ENCODE measurements at places on chromosomes 7 and 10.

GRCh38 chr7:117065571-117066150 is 112.4 kb downstream of the ST7 start:
- DNase-seq: no peak

DNA sequence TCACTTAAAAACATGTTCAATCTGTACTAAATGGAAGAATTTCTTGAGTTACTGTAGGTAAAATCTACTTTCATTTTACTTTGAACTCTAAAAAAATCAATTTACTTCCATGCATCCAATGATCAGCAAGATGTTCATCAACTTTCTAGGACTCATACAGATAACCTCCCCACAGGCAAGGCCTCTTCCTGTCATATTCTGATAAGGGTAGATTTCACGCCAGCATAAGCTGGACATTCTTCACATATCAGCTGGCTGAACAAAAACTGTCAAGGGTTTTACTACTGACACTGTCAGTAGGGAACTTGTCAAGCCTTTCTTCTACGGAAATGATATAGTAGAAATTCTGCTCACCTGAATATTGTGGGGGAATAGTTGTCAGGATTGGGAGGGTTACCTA is 244.9 kb downstream of the THSD7A start:
- DNase-seq: no peak

GRCh38 chr10:103763374-103764202 is 91.8 kb downstream of the SH3PXD2A start:
- no peak for DNase-seq

- no peak for DNase-seq
Observed at GRCh38 chr10:7750222-7750621, 37.6 kb downstream of the KIN start.

- no peak for DNase-seq
Observed at GRCh38 chr7:143960813-143961610, 6.4 kb downstream of the OR2F1 start.

DNA sequence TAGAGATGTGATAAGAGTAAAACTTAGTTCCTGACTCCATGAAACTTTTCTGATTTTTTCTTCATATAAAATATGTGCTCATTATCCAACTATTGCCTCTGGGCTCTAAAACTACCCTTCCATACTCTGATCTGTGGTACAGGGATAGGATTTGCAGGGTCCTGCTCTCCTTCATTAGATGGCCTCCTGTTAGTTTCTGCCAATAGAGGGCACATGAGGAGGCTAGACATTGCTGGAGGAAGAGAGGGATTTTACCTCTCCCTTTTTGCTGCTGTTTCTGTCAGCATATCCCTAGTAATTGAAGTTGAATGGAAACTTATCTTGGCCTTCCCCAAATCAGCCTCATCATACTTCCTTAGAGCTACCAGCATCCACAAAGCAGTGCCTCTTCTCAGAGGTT is 269.4 kb downstream of the NXPH1 start:
- no peak for DNase-seq

DNA sequence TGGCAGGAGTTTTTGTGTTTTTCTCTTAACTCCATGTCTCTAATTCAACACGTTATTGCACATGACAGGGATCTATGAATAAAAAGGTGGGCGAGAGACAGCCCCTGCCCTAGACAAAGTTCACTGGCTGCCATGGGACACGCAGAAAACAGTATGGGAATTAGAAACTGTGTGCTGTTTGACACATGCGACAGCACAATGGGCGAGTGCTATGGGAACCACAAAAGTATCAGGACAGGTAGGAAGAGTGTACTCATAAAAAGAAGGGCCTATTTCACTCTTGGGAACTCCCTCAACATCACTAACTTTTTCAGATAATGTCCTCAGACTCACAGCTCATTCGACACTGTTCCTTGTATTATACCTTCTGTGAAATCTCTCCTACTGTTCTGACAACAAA is 45.7 kb downstream of the MINDY3 start:
- no peak for DNase-seq

- no peak for DNase-seq
Observed at GRCh38 chr7:131967216-131967730, 410.8 kb upstream of the PODXL start.

- DNase-seq: no peak
Observed at GRCh38 chr10:3528823-3529403, 256.1 kb downstream of the KLF6 start.

DNA sequence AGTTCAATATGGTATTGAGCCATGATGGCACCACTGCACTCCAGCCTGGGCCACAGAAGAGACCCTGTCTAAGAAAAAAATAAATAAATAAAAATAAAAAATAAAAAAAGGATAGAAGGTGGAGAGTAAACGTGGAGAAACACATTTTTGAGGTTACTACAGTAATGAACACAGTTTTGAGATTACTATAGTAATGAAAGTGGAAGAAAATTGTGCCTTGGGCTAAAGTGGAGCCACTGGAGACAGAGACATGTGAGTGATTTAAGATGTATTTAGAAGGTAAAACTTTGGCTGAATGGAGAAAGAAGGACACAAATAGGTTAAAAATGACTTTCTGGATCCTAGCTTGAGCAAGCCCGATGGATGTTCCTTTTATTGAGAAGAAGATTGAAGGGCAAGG is 76.8 kb downstream of the HGF start:
- DNase-seq: no peak

GRCh38 chr7:132869166-132869861 is 212.6 kb downstream of the CHCHD3 start:
- DNase-seq: no peak

- no peak for DNase-seq
Observed at GRCh38 chr7:21923658-21924057, 22.0 kb downstream of the CDCA7L start.

GRCh38 chr7:68823996-68824780 is 774.1 kb upstream of the AUTS2 start:
- no peak for DNase-seq

- DNase-seq: no peak
Observed at GRCh38 chr7:84108119-84108518, 86.5 kb downstream of the SEMA3A start.

DNA sequence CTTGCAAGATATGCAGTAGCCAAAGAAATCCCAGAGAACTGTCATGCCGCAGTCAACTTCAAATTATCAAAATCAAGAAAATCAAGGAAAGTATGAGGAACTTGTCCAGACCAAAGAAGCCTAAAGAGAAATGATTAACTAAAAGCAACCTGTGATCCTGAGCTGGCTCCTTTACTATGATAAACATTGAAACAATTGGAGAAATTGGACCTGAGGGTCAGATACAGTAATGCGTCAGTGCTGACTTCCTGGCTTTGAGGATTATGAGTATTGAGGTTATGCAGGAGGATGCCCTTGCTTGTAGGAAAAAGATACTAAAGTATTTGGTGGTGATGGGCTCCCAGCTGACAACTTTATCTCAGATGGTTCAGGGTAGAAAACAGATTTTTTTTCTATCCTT is 324.7 kb upstream of the AKR1E2 start:
- no peak for DNase-seq

- no peak for DNase-seq
Observed at GRCh38 chr7:135159359-135160085, 11.0 kb downstream of the CYREN start.

DNA sequence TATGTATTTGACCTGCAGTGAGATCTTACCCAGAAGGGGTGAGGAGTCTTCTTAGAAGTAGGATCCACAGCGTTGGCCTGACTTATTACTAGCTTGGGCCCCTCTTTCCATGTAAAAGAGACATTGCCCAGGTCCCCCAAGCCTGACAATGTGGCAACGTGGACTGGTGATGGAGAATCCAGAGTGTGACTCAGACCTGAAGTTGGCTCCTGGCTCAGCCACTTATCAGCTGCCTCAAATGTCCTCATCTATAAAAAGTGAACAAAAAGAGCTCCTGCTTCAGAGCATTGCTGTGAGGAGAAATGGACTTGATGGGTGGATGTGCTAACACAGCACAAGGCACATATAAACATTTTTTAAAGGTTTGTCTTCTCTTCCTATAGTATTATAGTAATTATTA is 35.4 kb upstream of the TECTB start:
- no peak for DNase-seq

DNA sequence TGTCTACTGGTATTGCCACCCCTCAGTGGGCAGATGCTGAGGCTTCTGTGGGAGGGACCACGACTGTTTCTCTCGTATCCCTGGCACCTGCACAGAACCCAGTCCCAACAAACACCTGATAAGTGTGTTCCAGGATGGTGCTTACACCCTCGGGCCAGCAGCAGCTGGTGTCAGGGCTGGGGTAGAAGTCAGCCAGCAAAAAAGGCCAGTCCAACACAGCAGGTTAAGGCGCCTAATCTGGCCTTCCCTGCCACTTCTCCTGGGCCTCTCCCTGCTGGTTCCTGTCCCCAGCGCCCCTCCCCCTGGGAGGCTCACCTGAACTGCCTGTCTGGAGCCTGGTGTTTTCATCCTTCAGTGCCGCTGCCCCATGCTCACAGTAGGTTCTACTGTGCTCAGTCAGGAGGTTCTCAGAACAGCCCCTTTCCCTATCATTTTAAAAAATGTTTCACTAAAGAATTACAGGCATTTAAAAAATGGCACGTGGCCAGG is 20.0 kb downstream of the PODXL start:
- no peak for DNase-seq

- DNase-seq: no peak
Observed at GRCh38 chr7:17668122-17668521, 272.2 kb downstream of the SNX13 start.

All from stimulated activated CD8-positive, alpha-beta memory T cell treated with anti-CD3 and anti-CD28 coated beads, Interleukin-15, amount 100 ng/mL, for 24 hours (primary cell).